Midbrain (tissue), 1 donor: ENCODE measurements at places on chromosomes 3 and 15.

- DNase-seq, result no peak
Measured at GRCh38 chr15:29430124-29430523, 160.5 kb upstream of the NSMCE3 start.

DNA sequence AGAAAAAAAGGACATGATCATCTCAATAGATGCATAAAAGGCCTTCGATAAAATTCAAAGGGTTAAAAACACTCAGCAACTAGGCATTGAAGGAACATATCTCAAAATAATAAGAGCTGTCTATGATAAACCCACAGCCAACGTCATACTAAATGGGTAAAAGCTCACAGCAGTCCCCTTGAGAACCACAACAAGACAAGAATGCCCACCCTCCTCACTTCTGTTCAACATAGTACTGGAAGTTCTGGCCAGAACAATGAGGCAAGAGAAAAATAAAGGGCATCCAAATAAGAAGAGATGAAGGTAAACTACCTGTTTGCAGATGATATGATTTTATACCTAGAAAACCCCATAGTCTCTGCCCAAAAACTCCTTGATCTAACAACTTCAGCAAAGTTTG lies 619.7 kb upstream of the LMCD1 start:
- DNase-seq, result no peak

DNA sequence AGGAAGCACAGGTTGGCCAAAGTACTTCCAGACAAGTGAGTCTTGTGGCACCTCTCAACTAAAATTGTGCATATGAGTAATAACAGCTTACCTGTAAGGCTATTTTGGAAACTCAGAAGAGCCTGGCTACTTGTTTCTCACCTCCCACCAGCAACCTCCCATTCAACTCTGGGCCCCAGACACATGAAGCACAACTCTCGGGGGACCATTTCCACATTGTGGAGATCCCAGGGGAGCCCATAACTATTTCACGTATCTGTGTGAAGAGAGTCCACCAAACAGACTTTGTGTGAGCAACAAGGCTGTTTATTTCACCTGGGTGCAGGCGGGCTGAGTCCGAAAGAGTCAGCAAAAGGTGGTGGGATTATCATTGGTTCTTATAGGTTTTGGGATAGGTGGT lies 5.2 kb upstream of the SNX4 start:
- no peak for DNase-seq

- no peak for DNase-seq
Measured at GRCh38 chr3:76015496-76015895, 230.1 kb upstream of the ZNF717 start.

DNA sequence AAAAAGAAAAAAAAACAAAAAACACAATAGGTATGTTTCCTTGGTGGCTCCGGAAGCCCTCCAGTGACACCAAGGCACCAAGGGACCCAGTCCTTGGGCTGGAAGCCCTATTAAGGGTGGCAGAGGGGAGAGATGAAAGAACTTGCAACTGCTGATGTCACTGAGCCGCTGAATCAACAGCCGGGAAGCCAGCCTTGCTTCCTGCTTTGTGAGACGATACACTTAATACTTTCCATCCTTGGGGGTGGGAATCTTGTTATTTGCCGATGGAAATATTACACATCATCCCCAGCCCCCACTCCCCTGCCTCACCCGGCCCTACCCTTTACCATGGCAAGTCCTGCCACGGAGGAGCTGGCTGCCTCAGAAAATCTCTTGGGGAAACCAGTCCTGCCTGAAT lies 5.6 kb upstream of the ISLR2 start:
- no peak for DNase-seq

DNA sequence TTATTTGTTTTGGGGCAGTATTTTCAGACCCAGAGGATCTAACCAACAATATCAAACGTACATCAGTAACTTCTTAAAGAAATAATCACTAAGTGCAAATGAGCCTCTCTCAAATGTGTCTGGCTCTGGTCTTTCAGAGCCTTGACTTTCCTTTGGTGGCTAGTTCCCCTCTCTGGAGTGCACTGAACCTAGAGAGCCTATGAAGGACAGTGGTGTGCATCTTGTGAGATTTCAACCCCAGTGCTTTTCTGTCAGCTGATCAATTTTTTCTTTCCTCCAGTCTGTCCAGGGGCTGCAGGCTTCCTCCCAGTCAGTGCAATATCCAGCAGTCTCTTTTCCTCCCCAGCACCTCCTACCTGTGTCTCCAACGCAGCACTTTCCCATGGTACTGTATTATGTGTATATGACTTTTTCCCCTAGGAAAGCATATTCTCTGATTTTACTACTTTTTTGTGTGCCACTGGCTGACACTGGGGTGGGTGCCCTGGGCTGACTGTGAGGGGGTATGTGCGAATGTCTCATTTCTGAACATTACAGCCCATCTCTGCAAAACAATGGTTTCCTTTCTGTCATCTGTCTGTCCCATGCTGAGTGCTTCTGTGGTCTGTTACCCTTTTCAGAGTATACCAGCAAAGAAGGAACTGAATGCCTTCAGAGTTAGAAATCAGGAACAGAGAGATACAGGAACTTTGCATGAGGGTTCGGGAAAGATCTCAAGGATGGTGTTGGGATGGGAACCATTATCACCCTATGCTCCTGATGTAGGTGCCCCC lies 98.8 kb downstream of the ARPP21 start:
- no peak for DNase-seq

DNA sequence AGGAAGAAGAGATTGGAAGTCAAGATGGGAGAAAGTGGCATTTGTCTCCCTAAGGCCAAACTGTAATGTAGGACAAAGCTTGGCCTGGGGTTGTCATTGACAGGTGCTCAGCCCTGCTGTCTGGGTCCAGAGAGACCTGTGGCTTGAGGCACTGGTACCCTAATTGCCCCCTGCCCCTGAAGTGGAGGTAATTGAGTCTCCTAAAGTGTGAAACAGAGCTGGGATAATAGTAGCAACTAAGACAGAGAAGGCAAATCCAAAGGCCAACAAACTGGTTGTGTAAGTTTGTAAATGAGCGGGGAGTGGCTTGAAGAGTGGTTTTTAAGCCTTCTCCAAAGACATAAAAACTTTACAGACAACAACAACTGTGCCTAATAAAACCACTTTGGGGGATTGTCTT lies 264.2 kb upstream of the ROPN1 start:
- no peak for DNase-seq

DNA sequence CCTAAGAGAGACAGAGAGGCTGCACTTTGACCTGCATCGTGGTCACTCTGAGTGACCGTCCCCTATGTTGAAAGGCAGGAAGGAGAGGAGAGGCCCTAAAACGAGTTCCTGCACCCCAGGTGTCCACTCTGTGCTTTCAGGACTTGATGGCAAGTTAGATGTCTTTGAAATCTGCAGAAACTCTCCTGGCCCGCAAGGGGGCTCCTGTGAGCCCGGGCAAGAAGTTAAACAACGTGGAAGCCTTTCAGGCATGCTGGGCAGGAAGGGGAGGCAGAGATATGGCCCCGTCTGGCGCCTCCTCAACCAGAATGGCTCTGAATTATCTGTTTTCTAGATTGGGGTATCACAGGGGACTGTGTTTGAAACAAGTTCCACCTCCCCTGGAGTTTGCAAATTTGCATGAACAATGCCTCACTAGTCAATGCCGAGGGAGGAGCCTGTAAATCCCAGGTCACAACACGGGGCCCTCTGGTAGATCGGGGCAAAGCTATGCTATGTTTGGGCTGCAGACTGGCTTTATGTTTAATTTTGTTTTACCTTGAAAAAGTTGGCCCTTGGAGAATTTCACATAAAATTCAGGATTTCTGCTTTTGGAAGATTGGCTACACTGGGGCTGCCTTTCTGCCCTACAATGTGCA lies 9.8 kb downstream of the CTXND1 start:
- DNase-seq, result peak; percentile 5

DNA sequence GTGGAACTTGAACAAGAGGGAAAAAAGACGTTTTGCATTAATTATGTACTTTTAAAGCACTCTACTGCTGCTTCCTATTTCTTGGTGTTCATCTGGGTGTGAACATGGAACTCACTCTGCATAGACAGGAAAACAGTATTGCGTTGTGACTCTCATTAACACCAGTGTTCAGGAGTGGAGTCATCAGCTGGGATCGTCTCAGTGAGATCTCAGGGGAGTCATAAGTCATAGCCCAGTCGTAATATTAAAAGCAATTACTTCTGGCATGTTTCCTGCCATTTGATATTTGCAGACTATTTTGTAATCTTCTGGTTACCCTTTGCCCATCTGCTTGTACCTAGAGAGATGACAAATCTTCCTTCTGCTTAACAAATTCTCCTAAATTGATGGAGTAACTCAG lies 462.0 kb upstream of the ATP11B start:
- DNase-seq, result no peak

GRCh38 chr3:12196684-12197083 lies 38.0 kb upstream of the TIMP4 start:
- no peak for DNase-seq

GRCh38 chr15:57138349-57138788 lies 219.9 kb downstream of the TCF12 start:
- peak; percentile 52 for DNase-seq

DNA sequence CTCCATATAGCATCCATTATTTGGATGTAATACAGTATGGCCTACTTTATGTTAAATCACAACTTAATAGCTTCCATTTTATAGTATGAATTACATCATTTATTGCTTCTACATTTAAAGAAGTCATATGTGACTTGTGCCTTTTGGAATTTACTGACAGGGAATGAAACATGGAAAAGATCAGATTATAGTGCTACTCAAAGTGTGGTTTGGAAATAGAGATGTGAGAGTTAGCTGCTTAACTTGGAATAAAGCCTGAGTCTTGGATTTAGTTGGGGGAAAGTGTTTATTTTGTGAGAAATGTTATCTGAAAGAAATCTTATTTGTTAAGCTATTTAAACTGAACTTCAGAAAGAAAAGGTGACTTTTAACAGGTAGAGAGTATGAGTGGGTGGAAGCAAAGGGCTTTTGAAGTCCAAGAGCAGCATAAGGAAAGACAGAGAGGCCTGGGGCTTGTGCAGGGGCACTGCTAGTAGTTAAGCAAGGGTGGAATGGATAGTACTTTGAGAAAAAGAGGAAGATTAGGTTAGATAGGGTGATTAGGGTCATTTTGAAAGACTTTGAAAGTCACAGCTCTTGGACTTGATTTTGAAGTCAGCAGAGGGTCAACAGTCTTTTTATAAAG lies 60.5 kb downstream of the SLMAP start:
- DNase-seq, result no peak

- no peak for DNase-seq
Measured at GRCh38 chr15:30885814-30886213, 17.9 kb upstream of the FAN1 start.

DNA sequence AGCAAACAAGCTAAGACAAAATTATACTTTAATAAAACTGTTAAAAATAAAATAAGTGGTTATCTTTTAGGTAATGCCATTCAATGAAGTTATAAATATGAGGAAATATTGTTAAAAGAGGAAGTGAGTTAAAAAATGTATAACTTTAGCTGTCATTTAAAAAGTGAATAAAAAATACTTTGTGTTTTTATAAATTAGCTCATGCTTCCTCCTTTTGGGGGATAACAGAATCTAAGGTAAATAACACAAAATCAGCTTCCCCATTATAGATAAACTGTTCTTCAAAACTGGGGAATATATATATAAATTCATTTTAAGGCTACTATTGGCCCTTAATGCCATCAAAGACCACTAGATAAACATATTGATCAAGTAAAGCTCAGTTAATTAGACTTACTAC lies 113.7 kb upstream of the AADACL2 start:
- no peak for DNase-seq

- no peak for DNase-seq
Measured at GRCh38 chr3:35500641-35501350, 138.5 kb upstream of the ARPP21 start.
